Stimulated activated naive CD4-positive, alpha-beta T cell treated with Interleukin-2 at 50 U/mL for 16 hours (primary cell): ENCODE measurements at places on chromosomes 5 and 9.

DNA sequence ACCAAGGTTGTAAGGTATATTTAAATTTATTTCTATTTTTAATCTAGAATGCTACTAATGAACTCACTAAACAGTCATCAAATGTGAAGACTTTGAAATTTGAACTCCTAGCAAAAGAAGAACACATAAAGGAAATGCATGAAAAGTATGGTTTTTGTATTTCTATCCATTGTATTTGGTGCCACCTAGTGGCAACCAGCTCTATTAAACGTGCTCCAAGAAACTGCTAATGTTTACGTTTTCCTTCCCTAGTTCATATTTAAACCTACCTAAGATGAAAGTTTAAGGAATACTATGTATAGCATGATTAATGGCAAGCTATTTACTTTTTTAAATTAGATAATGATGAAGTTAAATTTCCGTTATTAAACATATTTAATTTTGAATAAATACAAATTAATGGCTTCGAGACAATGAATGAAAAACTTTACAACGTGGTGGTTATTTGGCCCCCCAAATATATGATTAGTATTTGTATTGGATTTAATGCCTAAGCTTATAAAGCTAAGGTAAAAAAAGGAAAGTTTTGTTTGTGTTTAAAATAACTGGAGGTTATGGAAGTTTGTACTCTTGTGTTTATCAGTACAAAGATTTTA is 115.9 kb upstream of the SH3GL2 start:
- no peak for DNase-seq

DNA sequence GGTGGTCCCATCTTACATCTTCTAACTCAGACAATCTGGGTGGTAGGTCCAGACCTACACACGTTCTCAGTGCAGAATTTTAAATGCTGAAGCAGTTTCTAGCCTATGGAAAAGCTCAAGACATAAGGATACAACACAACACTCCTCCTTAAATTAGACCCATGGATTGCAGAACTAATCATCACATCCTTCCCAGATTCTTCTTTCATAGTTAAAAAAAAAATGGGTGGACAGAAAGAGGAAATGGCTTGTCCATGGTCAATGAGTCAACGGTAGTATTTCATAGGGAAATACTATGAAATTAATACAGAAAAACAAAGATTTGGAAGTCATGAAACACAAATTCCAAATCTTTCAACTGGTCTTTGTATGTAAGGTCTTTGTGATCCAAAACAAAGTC is 106.9 kb downstream of the PAPPA start:
- DNase-seq = no peak

DNA sequence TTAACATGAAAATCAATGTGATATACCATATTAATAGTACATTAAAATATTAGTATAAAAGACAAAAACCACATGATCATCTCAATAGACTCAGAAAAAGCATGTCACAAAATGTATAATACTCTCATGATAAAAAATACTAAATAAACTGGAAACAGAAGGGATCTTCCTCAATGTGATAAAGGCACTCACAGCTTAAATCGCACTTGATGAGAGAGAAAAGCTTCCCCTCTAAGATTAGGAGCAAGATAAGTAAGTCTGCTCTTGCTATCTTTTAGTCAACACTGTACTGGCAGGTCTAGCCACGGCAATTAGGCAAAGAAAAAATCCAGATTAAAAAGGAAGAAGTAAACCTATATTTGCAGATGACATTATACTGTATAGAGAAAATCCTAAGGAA is 21.8 kb upstream of the MSH3 start:
- no peak for DNase-seq

GRCh38 chr5:20972419-20972925 is 984.5 kb upstream of the CDH18 start:
- DNase-seq = no peak

DNA sequence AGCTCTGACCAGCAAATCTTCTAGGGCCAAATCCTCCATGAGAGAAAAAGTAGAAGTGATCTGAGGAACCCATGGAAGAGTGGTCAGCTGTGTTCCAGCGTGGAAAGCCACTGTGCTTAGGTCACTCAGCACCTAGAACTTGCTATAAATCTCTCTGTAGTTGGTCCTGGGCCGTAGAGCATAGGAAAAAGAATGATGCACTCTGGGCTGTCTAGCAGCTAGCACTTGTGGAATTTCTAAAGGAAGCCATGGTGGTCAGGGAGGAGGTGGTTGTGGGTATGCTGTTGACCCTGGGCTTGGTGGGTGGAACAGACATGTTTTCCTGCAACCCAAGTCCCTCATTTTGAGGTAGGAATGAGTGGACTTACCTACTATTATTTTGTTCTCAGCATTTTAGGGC is 48.1 kb downstream of the GGTA1 start:
- no peak for DNase-seq

DNA sequence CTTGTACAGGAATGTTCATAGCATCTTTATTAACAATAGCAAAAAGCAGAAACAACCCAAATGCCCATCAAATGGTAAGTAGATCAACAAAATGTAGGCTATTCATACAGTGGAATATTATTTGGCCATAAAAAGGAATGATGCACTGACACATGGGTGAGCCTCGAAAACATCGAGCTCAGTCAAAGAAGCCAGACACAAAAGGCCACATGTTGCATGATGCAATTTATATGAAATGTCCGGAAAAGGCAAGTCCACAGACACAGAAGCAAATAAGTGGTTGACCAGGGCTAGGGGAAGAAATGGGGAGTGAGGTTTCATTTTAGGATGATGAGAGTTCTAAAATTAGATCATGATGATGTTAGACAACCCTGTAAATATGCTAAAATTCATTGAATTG is 16.5 kb upstream of the SLC2A8 start:
- DNase-seq = no peak

GRCh38 chr9:121735065-121735792 is 83.8 kb downstream of the DAB2IP start:
- DNase-seq = no peak

DNA sequence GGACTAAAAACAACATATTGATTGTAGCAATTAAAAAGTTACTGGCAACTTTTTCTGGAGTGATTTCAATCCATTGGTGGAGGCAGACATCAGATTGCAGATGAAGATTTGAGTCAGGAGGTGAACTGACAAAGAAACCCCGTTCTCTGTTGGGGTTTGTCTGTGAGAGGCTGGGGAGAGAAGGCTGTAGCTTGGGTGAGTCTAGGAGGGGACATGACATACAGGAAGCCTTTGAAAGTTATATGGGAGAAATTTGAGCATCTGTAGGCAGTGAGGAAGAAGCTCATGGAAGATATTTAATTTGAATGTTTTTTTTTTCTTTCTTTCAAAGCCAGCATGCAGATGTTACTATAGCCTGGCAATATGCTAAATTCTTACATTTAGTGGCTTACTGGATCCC is 26.0 kb downstream of the KDM4C start:
- no peak for DNase-seq

DNA sequence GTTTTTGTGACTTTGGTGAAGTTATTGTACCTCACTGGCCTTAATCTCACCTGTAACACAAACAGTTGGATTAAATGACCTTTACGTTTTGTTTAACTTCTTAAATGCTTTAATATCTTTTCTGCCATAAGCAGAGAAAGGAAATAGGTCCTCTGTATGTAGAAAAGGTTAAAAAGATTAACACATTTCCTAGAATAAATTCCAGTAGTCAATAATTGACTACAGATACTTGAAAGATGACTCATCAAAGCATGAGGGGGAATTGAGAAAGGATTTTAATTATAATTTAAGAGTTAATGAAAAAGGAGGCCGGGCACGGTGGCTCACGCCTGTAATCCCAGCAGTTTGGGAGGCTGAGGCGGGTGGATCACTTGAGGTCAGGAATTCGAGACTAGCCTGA is 35.8 kb upstream of the CMYA5 start:
- no peak for DNase-seq

- no peak for DNase-seq
Observed at GRCh38 chr5:66417781-66418180, 178.4 kb upstream of the MAST4 start.

- no peak for DNase-seq
Observed at GRCh38 chr5:180629831-180630382, 19.5 kb downstream of the FLT4 start.

DNA sequence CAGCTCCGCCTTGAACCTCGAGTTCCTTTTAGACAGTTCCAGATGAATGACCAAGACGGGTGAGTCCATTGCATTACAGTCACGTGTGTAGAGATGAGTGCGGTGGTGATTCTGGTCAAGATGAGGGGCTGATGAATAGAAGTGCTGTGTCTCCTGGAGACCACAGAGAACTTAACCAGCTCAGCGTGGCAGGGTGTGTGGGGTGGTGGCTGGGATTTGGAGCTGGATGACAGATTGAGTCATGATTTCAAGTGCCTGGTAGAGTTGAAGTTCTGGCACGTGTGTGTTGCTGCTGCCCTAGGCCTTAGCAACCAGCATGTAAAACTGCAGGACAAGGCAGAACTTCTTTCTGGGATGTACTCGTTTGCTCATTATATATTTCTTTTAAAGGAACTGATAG is 53.3 kb downstream of the PRRC2B start:
- no peak for DNase-seq

GRCh38 chr9:86531273-86531970 is 177.2 kb upstream of the TUT7 start:
- no peak for DNase-seq

DNA sequence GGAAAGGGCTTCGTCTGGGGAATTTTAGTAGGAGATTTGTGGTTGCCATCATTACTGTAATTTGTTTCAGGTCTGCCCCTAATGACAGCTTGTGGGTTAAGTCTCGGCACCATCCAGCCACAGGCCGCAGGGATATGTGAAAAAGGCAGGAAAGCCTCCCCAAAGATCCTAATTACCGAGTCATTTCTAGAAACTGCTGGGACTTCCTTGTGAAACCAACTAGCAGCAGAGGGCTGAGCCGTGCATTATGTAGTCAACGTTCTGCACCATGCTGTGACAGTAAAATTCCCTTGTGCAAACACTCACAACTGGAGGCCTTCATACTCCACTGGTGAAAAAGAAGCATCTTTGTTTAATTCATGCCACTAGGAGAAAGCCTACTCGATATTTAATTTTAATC is 230.3 kb downstream of the MPDZ start:
- DNase-seq = no peak

DNA sequence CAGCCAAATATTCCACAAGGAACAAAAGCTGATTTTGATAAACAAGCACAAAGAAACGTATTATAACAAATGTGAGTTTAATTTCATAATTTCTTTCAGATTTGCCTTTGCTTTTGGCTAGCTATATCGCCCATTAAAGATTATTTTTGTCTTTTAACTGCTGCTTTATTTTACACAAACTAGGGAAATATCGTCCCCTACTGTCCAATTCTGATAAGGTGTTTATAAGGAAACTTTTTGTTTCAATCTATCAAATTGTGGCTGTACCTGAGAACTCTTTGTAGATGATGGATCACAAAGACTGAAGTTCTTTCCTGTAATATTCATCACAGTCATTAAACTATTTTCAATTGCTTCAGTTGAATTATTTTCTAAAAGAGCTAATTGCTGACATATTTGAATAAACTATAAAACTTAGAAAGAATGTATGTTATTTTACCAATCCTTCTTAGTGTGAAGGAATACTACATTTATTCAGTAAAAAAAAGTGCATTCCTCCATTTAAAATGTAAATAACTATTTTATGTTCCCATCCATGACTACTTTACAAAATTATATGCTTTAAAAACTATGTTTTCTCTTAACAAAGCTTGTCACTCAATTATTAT is 431.3 kb upstream of the ITGA1 start:
- DNase-seq = no peak

DNA sequence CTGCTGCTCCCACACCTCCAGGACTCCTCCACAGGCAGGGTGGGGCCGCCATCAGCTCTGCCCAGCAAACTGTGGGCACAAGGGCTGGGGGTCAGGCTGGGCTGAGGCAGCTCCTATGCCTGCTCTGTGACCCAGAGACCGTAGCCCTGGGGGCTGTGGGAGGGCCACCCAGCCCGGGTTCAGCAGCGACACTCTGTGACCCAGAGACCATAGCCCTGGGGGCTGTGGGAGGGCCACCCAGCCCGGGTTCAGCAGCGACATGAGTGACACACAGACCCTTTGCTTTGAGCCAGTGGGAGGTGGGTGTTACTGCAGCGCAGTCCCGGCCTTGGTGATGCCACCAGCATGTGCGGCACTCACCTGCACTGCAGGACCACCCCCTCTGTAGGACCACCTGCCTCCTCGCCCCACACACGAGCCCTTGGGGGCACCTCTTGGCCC is 118.9 kb upstream of the LPCAT1 start:
- DNase-seq = no peak

DNA sequence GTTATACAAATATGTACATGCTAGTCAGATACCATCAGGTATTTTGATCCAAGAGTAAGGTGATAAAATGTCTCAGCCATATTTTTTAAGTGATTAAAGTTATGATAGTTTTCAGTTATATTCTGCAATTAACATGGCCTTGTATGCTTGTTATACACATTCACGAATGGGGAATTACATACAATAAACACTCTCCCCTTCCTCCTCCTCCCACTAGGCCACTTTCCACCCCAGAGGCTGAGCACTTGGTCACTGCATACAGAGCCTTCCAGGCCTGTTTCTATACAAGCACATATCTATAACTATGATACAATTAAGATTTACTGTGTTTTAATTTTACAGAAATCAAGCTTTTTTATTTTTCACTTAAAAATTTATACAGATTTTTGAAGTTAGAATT is 104.7 kb upstream of the PIK3R1 start:
- DNase-seq = no peak

- DNase-seq = no peak
Observed at GRCh38 chr9:71765693-71766092, 2.6 kb downstream of the CEMIP2 start.
